ENCODE measurements at places on chromosomes 2 and 18.

DNA sequence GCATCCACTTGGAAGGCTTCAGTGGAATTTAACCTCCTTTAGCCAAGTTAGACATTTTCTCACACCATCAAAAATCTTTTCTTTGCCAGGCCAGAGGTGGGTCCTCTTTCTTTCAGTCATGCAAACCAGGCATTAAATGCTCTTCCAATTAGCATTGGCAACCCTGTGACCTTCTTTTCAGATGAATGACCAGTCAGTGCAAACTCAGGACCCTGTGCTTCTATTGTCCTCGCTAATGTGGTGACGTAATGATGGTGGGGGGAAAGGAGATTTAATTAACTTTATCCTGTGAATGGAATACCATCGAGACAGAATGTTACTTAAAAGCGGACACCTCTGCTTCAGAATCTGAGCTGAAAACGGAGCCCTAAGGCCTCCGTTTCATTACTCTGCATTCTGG, 23.2 kb upstream of the STPG4 start:
- no peak for DNase-seq

DNA sequence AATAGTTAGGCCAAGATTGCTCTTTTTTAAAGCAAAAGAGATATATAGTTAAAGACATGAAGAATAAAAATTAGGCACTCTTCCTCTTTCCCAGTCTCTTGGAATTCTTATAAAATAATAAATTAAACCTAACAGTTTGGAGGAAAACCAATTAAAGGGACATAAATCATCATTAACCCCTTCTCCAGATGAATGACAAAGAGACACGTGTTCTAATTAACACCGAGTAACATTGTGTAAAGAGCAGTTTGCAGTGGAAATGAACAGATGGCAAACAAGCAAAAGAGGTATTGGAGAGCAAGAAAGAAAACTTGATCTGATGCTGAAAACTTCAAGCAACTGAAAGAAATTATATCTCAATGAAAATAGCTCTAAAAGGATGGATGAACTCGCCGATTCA, 48.4 kb downstream of the BCL2 start:
- DNase-seq, result no peak

GRCh38 chr18:55038162-55038561, 78.9 kb upstream of the CCDC68 start:
- no peak for DNase-seq

DNA sequence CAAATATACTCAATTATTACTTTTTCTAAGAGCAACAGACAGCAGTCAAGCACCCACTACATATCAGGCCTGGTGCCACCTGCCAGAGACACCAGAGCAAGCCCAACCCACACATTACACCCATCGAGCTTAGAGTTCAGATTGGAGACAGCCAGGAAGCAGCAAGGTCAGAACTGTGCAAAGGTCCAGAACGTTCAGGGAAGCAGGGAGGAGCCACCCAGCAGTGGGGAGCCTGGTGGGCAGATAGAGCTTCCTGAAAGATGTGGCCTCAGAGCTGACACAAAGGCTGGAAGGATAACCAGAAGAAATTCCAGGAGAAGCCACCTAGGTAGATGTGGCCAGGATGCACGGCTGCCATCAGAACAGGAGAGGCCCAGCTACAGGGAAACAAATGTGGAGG, 440.5 kb upstream of the ID2 start:
- no peak for DNase-seq

All from effector memory CD4-positive, alpha-beta T cell (primary cell).